ENCODE measurements at places on chromosomes 3 and 15.

- no peak for DNase-seq
These were observed 53.4 kb downstream of the DENND4A start for GRCh38 chr15:65738649-65739048.

DNA sequence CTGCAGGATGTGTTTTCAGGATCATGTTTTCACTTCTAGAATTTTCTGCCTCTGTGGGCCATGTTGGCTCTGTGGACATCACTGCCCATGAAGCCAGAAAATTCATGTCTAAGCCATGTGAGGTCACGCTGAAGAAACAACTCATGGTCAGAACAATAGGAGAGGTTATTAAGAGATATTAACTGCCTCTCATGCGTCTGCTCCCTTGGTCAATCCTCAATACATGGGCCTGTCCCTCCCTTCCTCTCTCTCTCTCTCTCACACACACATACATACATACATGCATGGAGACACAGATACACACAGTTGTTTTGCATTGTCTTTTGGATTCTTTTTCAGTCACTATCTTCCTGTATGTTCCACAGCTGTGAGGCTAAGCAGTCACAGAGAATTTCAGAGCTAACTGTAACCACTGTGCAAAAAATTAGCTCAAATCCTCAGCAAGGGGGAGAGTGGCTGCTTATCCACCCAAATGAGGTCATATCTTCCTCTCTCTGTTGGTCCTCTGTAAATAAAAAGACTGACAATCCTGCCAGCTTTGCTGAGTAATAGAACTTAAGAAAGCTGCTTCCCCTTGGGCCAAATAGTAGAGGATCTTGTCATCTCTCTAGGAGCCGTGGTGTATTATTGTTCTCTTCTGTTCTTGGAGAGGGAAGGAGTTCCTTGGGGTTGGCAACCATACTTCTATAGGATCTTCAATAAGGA is 45.6 kb downstream of the LRTM1 start:
- DNase-seq = no peak

GRCh38 chr3:98328933-98329332 is 24.7 kb upstream of the OR5K4 start:
- no peak for DNase-seq

DNA sequence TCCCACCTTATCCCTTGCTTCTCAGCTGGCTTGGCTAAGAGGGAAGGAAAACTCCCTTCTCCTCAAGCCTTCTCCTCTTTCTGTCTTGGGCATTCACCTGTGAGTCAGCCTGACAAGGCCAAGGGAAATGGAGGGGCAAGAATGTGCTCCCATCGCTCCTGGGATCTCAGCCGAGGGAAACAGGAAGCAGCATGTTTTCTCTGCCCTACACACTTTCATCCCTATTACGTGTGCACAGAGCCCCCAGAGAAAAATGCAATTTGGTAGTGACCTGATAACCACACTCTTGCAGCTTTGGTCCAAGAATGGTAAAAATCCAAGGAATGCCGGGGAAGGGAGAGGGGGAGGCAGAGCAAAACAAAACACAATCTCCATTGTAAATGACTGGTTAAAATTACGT is 32.9 kb upstream of the MTMR10 start:
- DNase-seq = no peak

GRCh38 chr3:152301745-152302181 is 33.0 kb downstream of the MBNL1 start:
- no peak for DNase-seq

- no peak for DNase-seq
These were observed 809 bp downstream of the CRTAP start for GRCh38 chr3:33114622-33115023.

DNA sequence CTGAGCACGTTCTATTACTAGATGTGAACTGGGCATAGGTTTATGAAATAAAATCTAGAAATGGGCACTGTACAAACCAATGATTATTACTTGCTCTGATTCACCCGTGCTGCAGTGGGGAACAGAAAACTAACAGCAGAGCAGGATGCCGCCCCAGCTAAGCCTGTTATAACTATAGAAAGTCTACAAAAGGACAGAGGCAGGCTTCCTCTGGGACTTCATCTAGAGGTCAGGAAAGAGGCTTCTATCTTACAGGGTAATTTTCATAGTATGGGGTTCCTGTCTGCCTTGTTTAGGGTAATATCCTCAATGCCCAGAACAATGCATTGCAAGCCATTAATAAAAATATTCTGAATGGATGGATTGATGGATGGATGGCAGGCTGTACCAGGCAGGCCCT is 177.0 kb upstream of the TBL1XR1 start:
- DNase-seq = no peak

DNA sequence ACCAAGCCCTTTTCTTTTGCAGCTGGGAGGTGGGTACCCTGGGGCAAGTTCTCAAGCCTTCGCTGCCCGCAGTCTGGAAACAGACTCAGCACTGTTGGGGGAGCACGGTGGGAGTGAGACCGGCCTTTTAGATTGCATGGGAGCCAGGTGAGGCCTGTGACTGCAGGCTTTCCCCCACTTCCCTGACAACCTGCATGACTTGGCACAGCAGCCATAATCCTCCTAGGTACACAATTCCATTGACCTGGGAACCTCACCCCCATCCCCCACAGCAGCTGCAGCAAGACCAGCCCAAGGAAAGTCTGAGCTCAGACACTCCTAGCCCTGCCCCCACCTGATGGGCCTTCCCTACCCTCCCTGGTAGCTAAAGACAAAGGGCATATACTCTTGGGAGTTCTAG is 52.2 kb upstream of the CCDC80 start:
- DNase-seq = no peak

DNA sequence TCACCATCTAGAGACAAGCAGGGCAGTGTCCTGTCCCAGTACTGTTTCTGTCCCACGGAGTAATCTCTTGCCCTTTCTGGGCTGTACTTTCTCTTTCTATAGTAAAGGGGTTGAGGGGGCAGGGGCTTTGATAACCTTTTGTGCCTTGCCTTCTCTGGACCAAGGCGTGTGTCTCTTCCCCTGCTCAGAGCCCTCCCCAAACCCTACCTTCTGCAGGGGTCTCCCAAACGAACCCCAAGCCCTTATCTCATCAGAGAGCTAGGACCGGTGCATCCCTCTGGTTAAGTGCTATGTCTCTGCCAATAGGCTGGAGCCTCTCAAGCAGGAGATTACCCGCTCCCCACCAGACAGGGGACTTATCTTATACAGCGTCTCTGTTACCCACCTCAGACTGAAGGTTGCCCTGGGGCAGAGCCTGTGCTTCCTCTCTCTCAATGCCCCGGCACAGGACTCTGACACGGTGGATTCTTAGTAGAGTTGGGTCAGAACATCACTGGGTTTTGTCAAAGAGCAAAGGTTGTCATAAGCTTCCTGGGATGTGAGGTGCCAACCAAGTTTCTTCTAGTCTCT is 2.9 kb downstream of the PLEKHO2 start:
- no peak for DNase-seq

Measured in ecto neural progenitor cell (in vitro differentiated cells).